ENCODE measurements at places on chromosomes 13 and 19.

GRCh38 chr19:40592170-40592569 lies 9.0 kb upstream of the LTBP4 start:
- no peak for DNase-seq

DNA sequence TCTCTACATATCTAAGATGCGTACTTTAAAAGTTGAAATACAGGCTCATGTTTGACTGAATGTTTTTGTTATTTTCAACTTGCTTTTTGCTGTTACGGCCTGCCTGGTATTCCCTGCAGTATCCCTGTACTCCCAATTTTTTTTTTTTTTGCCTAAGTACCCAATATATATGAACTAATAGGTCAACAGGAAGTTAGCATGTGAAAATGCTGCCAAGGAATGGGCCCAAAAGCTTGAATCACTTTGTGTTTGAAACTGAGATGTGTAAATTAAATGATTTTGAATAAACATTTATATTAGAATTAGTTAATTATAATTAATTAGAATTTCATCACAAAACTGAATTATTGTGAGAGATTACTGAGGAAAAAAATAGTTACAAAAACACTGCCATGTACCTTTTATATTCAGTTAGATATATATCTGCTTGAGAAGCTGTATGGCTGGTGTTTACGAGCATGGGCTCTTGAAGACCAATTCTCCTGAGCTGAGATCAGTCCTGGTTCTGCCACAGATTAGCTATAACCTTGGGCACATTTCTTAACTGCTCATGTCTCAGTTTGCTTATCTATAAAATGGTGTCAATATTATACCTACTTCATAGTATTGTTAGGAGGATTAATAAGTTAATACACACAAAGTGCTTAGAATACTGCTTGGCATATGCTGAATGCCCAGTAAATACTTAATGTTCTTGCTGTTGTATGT lies 16.0 kb downstream of the TDRD3 start:
- no peak for DNase-seq

- no peak for DNase-seq
Measured at GRCh38 chr19:17530586-17530985, 19.1 kb downstream of the PGLS start.

DNA sequence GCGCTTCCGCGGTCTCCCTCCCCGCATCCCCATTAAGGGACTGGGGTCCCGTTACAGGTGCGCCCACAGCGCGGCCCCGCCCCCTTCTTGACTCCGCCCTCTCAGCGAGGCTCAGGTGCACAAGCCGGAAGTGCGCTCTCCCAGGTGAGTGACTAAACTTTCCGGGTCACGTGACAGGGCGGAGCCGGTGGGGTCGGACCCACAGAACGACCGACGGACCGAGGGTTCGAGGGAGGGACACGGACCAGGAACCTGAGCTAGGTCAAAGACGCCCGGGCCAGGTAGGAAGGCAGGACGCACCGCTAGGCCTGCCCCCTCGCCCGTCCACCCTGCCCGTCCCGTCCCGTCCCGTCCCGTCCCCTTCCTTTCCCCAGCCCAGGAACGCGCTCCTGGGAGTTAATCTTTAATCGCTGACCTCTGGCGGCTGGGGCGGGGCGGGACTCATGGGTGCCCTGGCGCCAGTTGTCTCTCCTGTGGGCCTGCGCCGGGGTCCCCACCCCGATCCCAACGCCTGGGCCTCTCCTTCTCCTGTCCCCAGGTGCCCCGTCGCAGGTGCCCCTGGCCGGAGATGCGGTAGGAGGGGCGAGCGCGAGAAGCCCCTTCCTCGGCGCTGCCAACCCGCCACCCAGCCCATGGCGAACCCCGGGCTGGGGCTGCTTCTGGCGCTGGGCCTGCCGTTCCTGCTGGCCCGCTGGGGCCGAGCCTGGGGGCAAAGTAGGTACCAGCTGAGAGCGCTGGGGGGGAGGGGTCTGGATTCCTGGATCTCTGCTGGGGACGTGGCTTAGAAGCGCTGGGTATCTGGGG lies at the start of gene CRB3:
TSS of gene CRB3 (plus strand) at position 202 of the 804 bp plus-strand sequence. CDS start at position 633, 431 bp downstream.
- DNase-seq, result peak; percentile 96

Measured in mucosa of descending colon (tissue), 3 donors.